Activated CD8-positive, alpha-beta memory T cell treated with anti-CD3 and anti-CD28 coated beads for 1 hour (primary cell): ENCODE measurements at places on chromosomes 4 and X.

DNA sequence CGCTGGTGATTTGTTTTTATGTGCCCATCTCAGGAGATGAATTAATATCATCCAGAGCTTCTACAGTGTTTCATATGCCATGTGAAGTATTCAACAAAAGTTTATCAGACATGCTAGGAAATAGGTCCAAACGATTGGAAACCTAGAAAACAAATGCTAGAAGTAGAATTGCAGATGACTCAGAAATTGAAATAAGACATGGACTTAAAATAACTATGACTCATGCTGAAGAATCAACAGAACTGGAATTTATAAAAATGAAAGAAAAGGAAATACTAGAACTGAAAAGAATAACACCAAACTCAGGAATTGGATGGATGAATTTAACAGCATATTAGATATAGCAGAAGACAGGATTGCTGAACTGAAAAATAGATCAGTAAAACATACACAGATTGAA lies 172.7 kb upstream of the GIMD1 start:
- DNase-seq, result no peak

DNA sequence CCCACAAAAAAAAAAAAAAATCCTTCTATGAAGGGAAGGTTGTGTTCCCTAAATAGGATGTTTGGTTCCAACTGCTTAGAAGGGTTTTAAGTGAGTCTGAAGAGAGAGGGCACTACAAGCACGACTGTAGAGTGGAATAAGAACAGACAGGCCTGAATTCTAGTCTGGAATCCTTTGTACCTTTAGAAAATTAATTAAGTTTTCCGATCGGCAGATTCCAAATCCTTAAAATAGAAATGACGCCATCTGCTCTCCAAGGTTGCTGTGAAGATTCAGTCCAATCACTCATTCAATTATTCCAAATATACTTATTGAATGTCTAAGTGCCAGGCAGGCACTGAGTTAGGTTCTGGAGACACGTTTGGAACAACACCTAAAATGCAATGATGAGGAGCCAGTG lies 3.8 kb downstream of the HS3ST1 start:
- DNase-seq, result no peak

GRCh38 chr4:143336781-143337599 lies at the start of gene GAB1:
Gene GAB1 (plus strand): TSS chr4:143336876. CDS start chr4:143337189, 313 bp downstream.
- DNase-seq, result no peak

GRCh38 chrX:138191998-138192397 lies 519.5 kb downstream of the FGF13 start:
- no peak for DNase-seq

- DNase-seq, result no peak
These were observed 628 bp downstream of the MXD4 start for GRCh38 chr4:2261110-2261852.

DNA sequence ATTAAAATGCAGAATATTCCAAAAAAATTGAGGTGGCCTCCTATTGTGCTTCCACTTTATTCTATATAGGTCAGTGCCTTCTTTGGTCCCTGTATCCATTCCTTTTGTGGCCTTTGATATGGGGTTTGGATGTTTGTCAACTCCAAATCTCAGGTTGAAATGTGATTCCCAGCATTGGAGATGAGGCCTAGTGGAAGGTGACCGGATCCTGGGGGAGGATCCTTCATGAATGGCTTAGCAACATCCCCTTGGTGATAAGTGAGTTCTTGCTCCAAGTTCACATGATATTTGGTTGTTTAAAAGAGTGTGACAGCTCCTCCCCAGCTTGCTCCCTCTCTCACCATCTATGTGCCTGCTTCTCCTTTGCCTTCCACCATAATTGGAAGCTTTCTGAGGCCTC lies 380.6 kb downstream of the INPP4B start:
- DNase-seq, result no peak

GRCh38 chr4:145216535-145216934 lies 36.1 kb upstream of the OTUD4 start:
- DNase-seq, result no peak

- DNase-seq, result no peak
These were observed 53.2 kb upstream of the MAGEA4 start for GRCh38 chrX:151859481-151859880.

DNA sequence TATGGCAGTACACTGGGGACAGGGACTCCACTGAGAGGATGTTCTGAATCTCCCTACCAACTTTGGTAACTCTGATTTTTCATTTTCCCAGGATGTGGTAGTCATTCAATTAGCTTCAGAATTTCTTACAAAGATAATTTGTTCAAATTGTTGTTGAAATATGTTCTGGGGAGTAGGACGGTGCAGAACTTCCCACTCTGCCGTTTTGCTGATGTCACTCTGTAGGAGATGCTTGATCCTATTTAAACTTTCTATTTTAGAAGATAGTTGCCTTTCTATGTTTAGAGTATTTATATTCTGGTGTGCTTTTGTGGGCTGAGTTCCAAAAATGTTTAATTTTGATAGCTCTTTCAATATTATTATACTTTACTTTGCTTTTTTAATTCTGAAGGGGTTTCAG lies 55.2 kb downstream of the ADAM29 start:
- no peak for DNase-seq
